Neural progenitor cell (in vitro differentiated cells): ENCODE measurements at places on chromosomes 13 and 19.

DNA sequence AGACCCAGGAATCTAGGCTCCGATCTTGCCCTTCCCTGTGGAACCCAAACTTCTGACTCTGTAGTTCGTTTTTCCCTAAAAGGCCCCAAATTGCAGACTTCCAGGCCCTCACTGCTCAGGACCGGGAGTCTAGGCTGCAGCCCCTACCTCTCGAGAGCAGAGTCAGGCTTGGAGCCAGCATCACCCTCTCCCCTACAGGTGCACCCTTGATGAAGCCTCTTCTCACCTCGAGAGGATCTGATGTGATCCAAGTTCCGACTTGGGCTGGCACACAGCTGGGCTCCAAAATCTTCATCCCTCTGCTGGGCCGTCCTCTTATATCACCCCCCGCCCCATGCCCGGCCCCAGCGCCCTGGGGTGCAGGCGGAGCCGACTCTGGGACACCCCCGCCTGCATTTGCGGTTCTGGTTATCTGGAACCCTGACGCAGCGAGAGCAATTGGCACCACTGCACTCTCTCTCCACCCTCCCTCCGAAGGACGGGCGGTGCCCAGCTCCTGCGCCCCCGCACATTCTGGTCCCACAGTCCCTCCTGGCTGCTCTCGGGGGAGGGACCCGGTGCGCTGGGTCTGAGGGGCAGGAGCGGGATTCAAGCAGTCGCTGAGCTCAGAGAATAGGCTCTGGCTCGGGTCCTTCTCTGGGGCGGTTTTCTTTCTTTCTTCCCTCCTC is at the start of gene KLK7:
Gene KLK7 (minus strand): TSS at position 293 of the 668 bp plus-strand sequence. CDS start 1,518 bp downstream, outside the sequence.
- no peaks in the 10 kb centered on the region for H3K36me3 ChIP-seq
- H3K27me3 ChIP-seq: peaks cover 59% of the 10 kb centered on the region
- no peak within 1 kb of the TSS for H3K27ac ChIP-seq
- no peak within 1 kb of the TSS for H3K4me3 ChIP-seq

DNA sequence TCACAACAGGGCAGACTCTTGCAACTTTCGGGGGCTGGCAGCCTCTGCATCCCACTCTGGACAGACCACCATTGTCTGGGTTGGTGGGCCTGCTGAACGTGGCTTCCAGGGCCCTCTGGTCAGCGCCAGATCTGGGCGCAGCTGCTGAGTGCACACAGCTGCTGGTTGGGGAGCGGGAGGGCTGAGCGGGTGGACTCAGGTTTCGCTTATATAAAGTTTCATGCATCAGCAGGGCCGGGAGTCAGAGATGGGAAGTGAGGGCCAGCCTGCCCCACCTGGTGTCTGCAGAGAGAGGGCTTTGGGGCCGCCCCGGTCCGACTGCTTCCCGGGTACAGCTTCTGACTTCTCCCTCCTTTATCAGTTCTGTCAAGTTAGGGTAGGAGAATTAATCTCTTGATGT is 6.9 kb downstream of the ARHGEF7 start:
- H3K27ac ChIP-seq: no peak overlapping the region
- no peaks in the 10 kb centered on the region for H3K36me3 ChIP-seq
- no peaks in the 10 kb centered on the region for H3K4me1 ChIP-seq
- peaks cover 10% of the 10 kb centered on the region for H3K27me3 ChIP-seq

- peaks cover 5% of the 10 kb centered on the region for H3K36me3 ChIP-seq
- no peaks in the 10 kb centered on the region for H3K27me3 ChIP-seq
- peak; percentile 2 for DNase-seq
- H3K4me1 ChIP-seq: no peaks in the 10 kb centered on the region
- H3K4me3 ChIP-seq: no peak overlapping the region
Measured at GRCh38 chr19:37583340-37583739, 11.3 kb downstream of the ZNF571 start.

- H3K27me3 ChIP-seq: no peaks in the 10 kb centered on the region
- H3K4me3 ChIP-seq: no peak overlapping the region
- no peak overlapping the region for H3K27ac ChIP-seq
- peaks cover 19% of the 10 kb centered on the region for H3K4me1 ChIP-seq
- H3K36me3 ChIP-seq: no peaks in the 10 kb centered on the region
Measured at GRCh38 chr13:74978591-74978990, 503.4 kb downstream of the TBC1D4 start.

DNA sequence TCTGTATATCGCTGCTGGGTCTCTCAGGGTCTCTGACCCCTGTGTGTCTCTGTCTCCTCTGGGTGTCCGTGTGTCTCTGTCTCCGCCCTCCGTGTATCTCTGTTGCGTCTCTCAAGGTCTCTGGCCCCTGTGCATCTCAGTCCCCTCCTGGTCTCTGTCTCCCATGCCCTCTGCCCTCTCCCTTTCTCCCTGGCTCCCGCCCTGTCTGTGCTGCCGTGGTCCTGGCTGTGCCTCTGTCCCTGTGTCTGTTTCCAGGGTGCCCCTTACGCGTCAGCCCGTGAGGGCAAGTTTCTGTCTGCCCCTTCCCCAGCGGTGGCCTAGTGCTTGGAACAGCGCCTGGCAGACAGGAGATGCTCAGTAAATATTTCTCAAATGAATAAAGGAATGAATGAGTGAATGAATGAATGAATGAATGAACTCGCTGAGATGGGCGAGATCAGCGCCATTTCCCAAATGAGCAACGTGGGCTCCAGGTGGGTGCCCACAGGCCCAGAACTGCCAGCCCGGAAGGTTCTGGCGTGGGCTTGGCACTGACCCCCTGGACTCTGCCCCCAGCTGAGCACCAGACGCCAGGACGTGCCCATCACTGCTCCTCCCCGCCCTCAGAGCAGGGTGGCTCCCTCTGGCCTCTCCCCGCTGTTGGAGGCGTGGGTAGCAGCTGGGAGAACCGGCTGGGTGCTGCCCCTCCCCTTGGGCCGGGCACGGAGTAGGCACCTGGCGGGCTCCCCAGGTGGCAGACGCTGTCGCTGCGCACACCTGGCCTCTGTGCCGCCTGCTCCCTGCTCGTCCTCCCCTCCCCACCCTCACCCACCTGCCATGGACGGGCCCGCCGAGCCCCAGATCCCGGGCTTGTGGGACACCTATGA is at the start of gene SULT2B1:
Gene SULT2B1 (plus strand): TSS at position 736 of the 866 bp plus-strand sequence. CDS start 81 bp downstream, at position 817.
- no peak within 1 kb of the TSS for H3K4me3 ChIP-seq
- no peak for DNase-seq
- peaks cover 16% of the 10 kb centered on the region for H3K4me1 ChIP-seq
- no peak within 1 kb of the TSS for H3K27ac ChIP-seq
- H3K27me3 ChIP-seq: no peaks in the 10 kb centered on the region
- no peaks in the 10 kb centered on the region for H3K36me3 ChIP-seq

DNA sequence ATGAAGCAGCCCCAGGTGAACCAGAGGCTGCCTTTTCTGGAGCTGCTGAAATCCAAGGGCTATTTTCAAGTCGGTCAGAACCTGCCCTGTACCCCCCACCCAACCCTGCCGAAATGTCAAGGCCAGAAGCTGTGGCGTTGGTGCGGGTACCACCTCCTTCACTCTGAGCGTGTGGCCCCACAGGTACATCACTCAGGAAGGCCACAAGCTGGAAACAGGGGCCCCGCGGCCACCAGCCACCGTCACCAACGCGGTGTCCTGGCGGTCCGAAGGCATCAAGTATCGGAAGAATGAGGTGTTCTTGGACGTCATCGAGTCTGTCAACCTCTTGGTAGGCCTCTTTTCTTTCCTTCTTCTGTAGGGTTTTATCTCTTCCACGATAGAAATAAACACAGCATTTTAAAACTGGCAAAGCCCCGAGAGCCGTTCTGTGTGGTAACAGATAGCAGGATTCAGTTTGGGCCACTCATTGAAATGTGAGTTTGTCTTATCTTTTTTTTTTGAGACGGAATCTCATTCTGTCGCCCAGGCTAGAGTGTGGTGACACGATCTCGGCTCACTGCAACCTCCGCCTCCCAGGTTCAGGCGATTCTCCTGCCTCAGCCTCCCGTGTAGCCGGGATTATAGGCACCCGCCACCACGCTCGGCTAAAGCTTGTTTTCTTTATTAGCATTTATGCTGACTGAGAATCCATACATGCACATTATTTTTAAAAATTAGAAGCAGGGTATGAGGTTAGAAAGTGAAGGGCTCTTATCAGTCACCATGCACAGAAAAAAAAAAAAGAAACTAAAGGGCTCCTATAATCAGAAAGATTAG is 11.3 kb downstream of the AP1M1 start:
- no peak overlapping the region for H3K4me3 ChIP-seq
- DNase-seq: no peak
- no peak overlapping the region for H3K27ac ChIP-seq
- no peaks in the 10 kb centered on the region for H3K36me3 ChIP-seq
- H3K27me3 ChIP-seq: no peaks in the 10 kb centered on the region
- H3K4me1 ChIP-seq: no peaks in the 10 kb centered on the region

- no peak for DNase-seq
- no peak overlapping the region for H3K4me3 ChIP-seq
- H3K27ac ChIP-seq: peak overlapping the region; percentile 87
- peaks cover 13% of the 10 kb centered on the region for H3K36me3 ChIP-seq
Measured at GRCh38 chr13:95099541-95099940, 201.7 kb downstream of the ABCC4 start.

GRCh38 chr13:33994826-33995502 is 177.0 kb downstream of the RFC3 start:
- H3K27me3 ChIP-seq: no peaks in the 10 kb centered on the region
- no peak overlapping the region for H3K27ac ChIP-seq
- no peaks in the 10 kb centered on the region for H3K4me1 ChIP-seq

DNA sequence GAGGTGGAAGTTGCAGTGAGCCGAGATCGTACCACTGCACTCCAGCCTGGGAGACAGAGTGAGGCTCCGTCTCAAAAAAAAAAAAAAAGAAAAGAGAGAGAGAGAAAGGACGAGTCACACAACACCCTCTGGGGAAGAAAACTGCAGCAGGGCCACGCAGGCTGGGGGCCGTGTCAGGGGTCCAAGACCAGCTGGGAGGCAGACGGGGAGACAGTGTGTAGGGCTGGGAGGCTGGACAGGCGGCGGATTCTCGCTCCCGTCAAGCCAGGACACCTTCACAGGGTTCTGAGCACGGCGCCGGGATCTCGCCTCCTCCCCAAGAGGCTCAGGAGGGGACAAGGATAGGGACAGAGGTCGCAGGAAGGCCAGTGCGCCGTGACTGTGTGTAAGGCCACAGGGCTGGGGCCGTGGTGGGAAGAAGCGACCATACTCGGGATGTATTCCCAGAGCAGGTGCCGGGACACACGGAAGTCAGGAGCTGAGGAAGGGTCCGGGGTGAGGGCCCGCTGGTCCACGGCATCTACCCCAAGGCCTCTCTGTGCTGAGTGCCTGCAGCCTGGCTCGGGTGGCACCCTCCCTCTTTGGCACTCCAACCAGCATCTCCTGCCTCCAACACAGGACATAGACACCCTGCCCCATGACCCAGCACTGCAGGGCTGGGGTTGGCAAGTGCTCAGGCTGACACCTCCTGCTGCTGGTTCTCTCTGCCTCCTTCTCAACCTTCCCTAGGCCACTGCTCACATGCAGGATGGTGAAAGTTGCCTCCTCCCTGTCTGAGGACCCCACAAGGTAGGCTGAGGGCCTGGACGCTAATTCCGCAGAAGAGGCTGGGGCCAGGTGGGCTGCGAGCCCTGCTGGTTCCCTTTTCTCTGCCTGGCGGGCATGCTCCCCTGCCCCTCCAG is 21.2 kb downstream of the ZNF787 start:
- DNase-seq: no peak
- no peak overlapping the region for H3K27ac ChIP-seq
- H3K36me3 ChIP-seq: no peaks in the 10 kb centered on the region
- H3K4me3 ChIP-seq: no peak overlapping the region

- no peak overlapping the region for H3K27ac ChIP-seq
- no peaks in the 10 kb centered on the region for H3K4me1 ChIP-seq
- no peak overlapping the region for H3K4me3 ChIP-seq
- H3K36me3 ChIP-seq: no peaks in the 10 kb centered on the region
- no peak for DNase-seq
- H3K27me3 ChIP-seq: peaks cover 53% of the 10 kb centered on the region
Measured at GRCh38 chr19:3313199-3313575, 53.2 kb upstream of the NFIC start.

GRCh38 chr19:40342644-40343311 is 5.4 kb downstream of the C19orf47 start:
- no peak overlapping the region for H3K27ac ChIP-seq
- H3K4me3 ChIP-seq: no peak overlapping the region
- H3K4me1 ChIP-seq: no peaks in the 10 kb centered on the region
- DNase-seq: no peak
- no peaks in the 10 kb centered on the region for H3K27me3 ChIP-seq

DNA sequence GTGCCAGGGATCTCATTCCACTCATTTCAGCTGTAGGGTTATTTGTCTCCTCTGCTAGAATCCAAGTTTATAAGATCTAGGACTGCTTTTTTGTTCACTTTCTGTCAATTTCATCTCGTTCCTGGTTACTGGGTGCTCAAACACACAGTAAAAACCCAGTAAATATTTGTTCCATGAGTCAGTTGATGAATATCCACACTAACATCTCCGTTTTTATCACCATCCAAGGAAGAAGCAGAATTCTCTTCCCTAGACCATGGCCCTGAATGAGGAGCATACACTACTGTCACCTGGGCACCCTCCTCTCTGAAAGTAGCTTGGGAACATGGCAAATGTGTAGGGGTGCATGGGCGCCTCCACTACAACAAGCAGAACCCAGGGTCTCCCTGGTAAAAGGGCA is 390.8 kb downstream of the FOXO1 start:
- peaks cover 4% of the 10 kb centered on the region for H3K4me1 ChIP-seq
- no peaks in the 10 kb centered on the region for H3K36me3 ChIP-seq
- no peak for DNase-seq
- no peak overlapping the region for H3K27ac ChIP-seq
- no peak overlapping the region for H3K4me3 ChIP-seq
- H3K27me3 ChIP-seq: no peaks in the 10 kb centered on the region

DNA sequence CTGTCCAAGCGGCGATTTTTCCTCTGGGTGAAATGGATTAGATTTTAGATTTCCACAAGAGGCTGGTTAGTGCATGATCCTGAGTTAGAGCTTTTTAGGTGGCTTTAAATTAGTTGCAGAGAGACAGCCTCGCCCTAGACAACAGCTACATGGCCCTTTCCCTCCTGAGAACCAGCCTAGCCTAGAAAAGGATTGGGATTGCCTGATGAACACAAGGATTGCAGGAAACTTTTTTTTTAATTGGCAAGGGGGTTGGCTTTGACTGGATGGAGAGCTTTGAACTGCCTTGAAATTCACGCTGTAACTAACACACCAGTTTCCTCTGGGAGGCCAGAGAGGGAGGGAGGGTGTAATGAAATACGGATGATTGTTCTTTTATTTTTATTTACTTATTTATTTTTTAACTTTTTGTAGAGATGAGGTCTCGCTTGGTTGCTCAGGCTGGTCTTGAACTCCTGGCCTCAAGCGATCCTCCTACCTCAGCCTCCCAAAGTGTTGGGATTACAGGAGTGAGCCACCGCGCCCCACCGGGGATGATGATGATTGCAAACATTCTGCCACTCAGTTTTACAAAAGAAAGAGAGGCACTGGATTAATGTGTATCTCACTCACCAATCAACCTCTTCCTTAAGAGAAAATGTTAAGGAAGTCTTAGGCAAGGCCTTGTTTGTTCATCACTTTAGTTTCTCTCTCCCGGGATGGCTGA is 1.9 kb downstream of the LDLR start:
- DNase-seq: no peak
- no peaks in the 10 kb centered on the region for H3K27me3 ChIP-seq
- H3K36me3 ChIP-seq: no peaks in the 10 kb centered on the region
- peak overlapping the region; percentile 93 for H3K4me3 ChIP-seq

GRCh38 chr13:77898097-77898496 is 20.5 kb downstream of the EDNRB start:
- H3K27ac ChIP-seq: no peak overlapping the region
- H3K4me3 ChIP-seq: no peak overlapping the region
- H3K36me3 ChIP-seq: no peaks in the 10 kb centered on the region

GRCh38 chr19:1362387-1363257 is 21.1 kb upstream of the NDUFS7 start:
- H3K27me3 ChIP-seq: no peaks in the 10 kb centered on the region
- H3K36me3 ChIP-seq: peaks cover 5% of the 10 kb centered on the region
- no peak overlapping the region for H3K4me3 ChIP-seq
- peak overlapping the region; percentile 91 for H3K27ac ChIP-seq
- DNase-seq: no peak

GRCh38 chr19:34345947-34346351 is 19.0 kb upstream of the GPI start:
- H3K4me3 ChIP-seq: no peak overlapping the region
- no peak overlapping the region for H3K27ac ChIP-seq
- H3K36me3 ChIP-seq: no peaks in the 10 kb centered on the region
- DNase-seq: peak; percentile 83
- no peaks in the 10 kb centered on the region for H3K4me1 ChIP-seq
